ENCODE measurements at places on chromosomes 7 and 10.

GRCh38 chr7:121620206-121620605, 224.1 kb upstream of the FAM3C start:
- H3K27ac ChIP-seq = no peak overlapping the region
- no peak overlapping the region for H3K4me3 ChIP-seq
- H3K36me3 ChIP-seq = no peaks in the 10 kb centered on the region
- no peak for DNase-seq
- H3K4me1 ChIP-seq = peaks cover 3% of the 10 kb centered on the region
- H3K27me3 ChIP-seq = no peaks in the 10 kb centered on the region

DNA sequence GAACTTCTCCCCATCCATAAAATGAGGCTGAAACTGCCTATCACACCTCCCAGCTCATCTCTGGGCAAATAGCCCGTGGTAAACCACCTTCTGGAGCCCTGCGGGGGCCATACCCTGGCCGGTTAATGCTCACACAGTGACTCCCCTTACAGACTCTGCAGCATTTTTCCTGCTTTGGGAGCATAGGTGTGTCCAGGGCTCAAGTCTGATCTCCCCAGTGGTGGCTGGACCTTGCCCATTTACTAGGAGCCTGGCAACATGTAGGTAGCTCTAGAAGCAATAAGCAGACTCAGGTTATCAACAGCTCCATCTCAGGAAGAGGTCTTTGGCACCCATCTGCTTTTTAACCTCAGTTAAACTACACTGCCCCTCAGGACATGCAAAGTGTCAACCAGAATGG, 5.5 kb upstream of the CDHR1 start:
- DNase-seq = no peak
- no peaks in the 10 kb centered on the region for H3K27me3 ChIP-seq
- no peaks in the 10 kb centered on the region for H3K4me1 ChIP-seq
- H3K27ac ChIP-seq = no peak overlapping the region
- H3K4me3 ChIP-seq = no peak overlapping the region

- no peak for DNase-seq
- no peaks in the 10 kb centered on the region for H3K27me3 ChIP-seq
- H3K36me3 ChIP-seq = no peaks in the 10 kb centered on the region
- H3K4me1 ChIP-seq = no peaks in the 10 kb centered on the region
Observed at GRCh38 chr10:71945819-71946474, 18.2 kb upstream of the CHST3 start.

GRCh38 chr7:25028370-25029021, 48.5 kb upstream of the OSBPL3 start:
- no peaks in the 10 kb centered on the region for H3K27me3 ChIP-seq
- H3K36me3 ChIP-seq = no peaks in the 10 kb centered on the region
- DNase-seq = no peak
- no peak overlapping the region for H3K27ac ChIP-seq

GRCh38 chr7:92769394-92769699, 67.0 kb downstream of the CDK6 start:
- H3K36me3 ChIP-seq = no peaks in the 10 kb centered on the region
- H3K27me3 ChIP-seq = no peaks in the 10 kb centered on the region
- no peaks in the 10 kb centered on the region for H3K4me1 ChIP-seq
- no peak overlapping the region for H3K4me3 ChIP-seq
- DNase-seq = no peak

- no peak overlapping the region for H3K4me3 ChIP-seq
- DNase-seq = no peak
- no peaks in the 10 kb centered on the region for H3K36me3 ChIP-seq
- H3K4me1 ChIP-seq = no peaks in the 10 kb centered on the region
- no peaks in the 10 kb centered on the region for H3K27me3 ChIP-seq
Observed at GRCh38 chr10:118944959-118945633, 84.4 kb upstream of the NANOS1 start.

GRCh38 chr7:34341326-34341725, 316.7 kb upstream of the NPSR1 start:
- DNase-seq = no peak
- H3K27me3 ChIP-seq = no peaks in the 10 kb centered on the region
- no peaks in the 10 kb centered on the region for H3K36me3 ChIP-seq
- no peak overlapping the region for H3K4me3 ChIP-seq
- H3K27ac ChIP-seq = no peak overlapping the region
- H3K4me1 ChIP-seq = no peaks in the 10 kb centered on the region

DNA sequence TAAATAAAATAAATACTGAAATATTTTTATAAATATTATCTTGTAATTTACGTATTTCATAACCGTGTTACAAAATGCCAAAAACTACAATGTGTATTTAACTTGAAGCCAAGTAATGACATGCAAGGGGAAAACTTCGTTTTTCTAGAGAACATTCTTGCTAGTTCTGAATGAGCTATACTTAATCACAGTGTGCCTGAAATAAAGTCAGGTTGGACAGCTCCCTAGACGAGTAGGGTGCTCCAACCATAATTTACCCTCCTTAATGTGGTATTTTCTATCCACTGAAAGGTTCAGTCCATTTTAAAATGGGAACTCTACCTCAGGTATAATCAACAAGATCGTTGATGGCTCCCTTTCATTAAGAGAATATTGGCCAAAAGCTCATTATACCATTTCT, 194.5 kb upstream of the AHR start:
- H3K27me3 ChIP-seq = no peaks in the 10 kb centered on the region
- no peaks in the 10 kb centered on the region for H3K36me3 ChIP-seq

- H3K4me3 ChIP-seq = no peak overlapping the region
- no peaks in the 10 kb centered on the region for H3K36me3 ChIP-seq
- H3K4me1 ChIP-seq = no peaks in the 10 kb centered on the region
Observed at GRCh38 chr7:47881256-47881655, 67.0 kb downstream of the PKD1L1 start.

DNA sequence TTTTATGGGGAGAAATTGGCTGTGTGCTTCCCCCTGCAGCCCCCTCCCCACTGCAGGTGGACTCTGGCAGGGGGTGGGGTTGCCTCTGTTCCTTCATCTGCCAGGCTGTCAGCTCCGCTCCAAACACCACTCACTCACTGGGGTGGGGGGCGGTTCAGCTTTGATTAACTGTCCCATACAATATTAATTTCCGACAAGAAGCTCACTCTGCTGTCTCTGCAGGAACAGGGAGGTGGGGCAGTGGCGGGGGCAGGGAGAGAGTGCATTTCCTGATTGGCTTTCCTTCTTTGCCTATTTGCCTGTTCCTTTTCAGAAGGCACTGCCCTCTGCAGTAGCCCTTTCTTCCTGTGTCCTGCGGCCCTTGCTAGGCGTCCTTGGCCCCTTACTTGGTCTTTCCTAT, 500.8 kb downstream of the PLXNA4 start:
- no peaks in the 10 kb centered on the region for H3K27me3 ChIP-seq
- no peaks in the 10 kb centered on the region for H3K36me3 ChIP-seq
- H3K4me1 ChIP-seq = no peaks in the 10 kb centered on the region
- no peak overlapping the region for H3K27ac ChIP-seq
- no peak overlapping the region for H3K4me3 ChIP-seq

- H3K36me3 ChIP-seq = no peaks in the 10 kb centered on the region
- H3K27ac ChIP-seq = no peak overlapping the region
- no peaks in the 10 kb centered on the region for H3K4me1 ChIP-seq
Observed at GRCh38 chr10:19708031-19708430, 108.2 kb upstream of the PLXDC2 start.

DNA sequence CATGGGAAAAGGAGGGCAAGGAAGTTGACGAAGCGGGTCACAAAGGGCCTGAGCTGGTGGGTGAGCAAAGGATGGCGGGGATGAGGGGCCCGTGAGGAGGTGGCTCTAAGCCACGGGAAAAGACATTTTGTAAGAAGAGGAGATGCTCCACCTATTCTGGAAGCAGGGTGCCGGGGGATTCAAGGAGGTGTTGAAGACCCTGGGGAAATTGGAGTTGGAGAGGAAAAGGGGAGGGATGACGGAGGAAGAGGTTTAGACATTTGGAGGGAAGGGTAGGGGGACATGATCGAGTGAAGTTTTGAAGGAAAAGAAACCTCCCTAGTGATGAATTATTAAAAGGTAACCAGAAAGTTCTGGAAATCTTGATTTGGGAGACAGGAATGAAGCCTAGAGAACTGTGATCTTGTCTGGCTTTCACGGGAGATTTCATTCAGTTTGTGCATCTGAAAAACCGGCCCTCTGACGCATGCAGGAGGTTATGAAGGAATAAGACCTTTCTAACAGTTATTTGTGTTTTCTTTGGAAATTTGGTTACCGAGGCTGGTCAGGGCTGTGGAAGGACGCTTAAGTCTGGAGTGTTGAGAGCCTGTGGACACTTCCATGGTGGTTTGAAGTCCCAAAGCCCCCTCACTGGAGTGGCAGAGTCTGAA, 1.4 kb downstream of the SMO start:
- H3K4me3 ChIP-seq = peak overlapping the region; percentile 74
- H3K36me3 ChIP-seq = no peaks in the 10 kb centered on the region
- no peaks in the 10 kb centered on the region for H3K27me3 ChIP-seq
- no peak for DNase-seq
- no peak overlapping the region for H3K27ac ChIP-seq

- DNase-seq = no peak
- H3K27ac ChIP-seq = no peak overlapping the region
- no peak overlapping the region for H3K4me3 ChIP-seq
- H3K27me3 ChIP-seq = no peaks in the 10 kb centered on the region
- no peaks in the 10 kb centered on the region for H3K4me1 ChIP-seq
Observed at GRCh38 chr7:2518737-2519118, 846 bp upstream of the LFNG start.

GRCh38 chr7:77888998-77889397, 90.4 kb downstream of the PHTF2 start:
- H3K27me3 ChIP-seq = no peaks in the 10 kb centered on the region
- peaks cover 4% of the 10 kb centered on the region for H3K4me1 ChIP-seq
- H3K4me3 ChIP-seq = no peak overlapping the region

DNA sequence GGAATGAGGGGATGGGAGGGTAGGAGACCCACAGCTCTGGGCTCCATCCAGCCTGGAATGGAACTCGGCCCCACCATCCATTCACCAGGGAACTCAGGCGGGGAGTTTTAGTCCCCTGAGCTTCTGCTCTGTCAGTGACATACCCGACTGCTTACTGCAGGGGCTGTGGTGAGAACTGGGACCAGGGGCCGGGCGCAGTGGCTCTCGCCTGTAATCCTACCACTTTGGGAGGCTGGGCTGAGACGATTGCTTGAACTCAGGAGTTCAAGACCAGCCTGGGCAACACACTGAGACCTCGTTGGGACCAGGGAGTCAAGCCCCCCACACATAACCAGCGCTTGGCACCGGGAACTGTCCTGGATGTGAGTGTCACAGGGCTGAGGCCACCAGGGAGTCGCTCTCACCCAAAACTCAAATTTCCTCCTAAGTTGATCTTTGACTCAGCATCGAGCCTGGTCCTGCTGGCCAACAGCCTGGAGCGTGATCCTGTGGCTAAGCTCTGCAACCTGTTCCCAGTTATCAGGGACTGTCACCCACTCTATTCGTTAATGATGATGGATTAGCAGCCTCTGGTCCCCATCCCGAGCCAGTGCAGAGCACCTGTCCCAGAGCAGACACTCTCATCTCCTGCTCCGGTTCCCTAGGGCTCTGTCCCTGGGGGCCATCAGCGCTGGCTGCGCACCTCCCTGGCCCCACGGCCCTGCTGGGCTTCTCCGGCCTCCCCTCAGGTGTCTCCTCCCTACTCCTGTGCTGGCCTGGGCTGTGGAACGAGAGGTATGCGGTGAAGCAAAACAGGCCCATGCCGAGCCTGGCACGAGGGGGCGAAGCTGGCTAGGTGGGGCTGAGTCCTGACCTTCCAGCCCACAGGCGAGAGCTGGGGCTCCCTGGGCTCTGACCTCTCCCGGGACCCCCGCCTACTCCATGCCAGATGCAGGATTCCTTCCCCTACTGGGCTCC, 902 bp upstream of the CLDN15 start:
- H3K27me3 ChIP-seq = no peaks in the 10 kb centered on the region
- H3K4me1 ChIP-seq = no peaks in the 10 kb centered on the region
- H3K4me3 ChIP-seq = no peak overlapping the region
- no peak for DNase-seq

GRCh38 chr10:8705415-8705814, 650.9 kb downstream of the GATA3 start:
- no peaks in the 10 kb centered on the region for H3K27me3 ChIP-seq
- no peak overlapping the region for H3K27ac ChIP-seq
- H3K4me1 ChIP-seq = no peaks in the 10 kb centered on the region
- no peak overlapping the region for H3K4me3 ChIP-seq
- no peak for DNase-seq

DNA sequence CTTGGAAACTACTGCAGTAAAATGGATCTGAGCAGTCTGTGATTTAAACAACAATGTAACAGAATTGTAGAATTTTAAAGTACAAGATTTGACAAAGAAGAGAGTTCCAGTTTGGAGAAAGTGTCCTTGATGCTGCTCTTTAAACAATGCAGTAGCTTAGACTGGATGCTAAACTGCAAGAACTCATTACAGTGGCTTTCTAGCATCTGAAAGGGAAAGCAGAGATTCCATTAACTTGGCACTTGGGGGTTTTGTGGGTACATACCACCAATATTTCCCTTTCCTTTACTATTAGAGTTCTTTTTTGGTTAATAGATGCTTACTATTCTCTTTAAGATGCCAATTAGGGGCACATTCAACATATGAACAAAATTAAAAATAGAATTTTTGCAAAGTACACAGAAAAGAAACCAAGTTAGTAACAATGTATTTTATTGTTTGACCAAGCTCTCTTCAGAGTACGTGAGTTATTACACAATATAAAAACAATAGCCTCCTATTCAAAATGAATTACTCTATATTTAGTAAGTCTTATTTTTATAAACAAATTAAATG, 11.9 kb downstream of the PSTK start:
- H3K4me3 ChIP-seq = no peak overlapping the region
- DNase-seq = no peak
- no peaks in the 10 kb centered on the region for H3K27me3 ChIP-seq
- no peak overlapping the region for H3K27ac ChIP-seq

- no peak overlapping the region for H3K4me3 ChIP-seq
- no peaks in the 10 kb centered on the region for H3K36me3 ChIP-seq
- DNase-seq = no peak
- H3K27me3 ChIP-seq = no peaks in the 10 kb centered on the region
- no peak overlapping the region for H3K27ac ChIP-seq
Observed at GRCh38 chr7:144518360-144518759, 114.9 kb upstream of the NOBOX start.

GRCh38 chr10:21421794-21422193, 103.7 kb downstream of the SKIDA1 start:
- H3K4me3 ChIP-seq = no peak overlapping the region
- H3K27me3 ChIP-seq = no peaks in the 10 kb centered on the region
- no peaks in the 10 kb centered on the region for H3K36me3 ChIP-seq
- H3K27ac ChIP-seq = no peak overlapping the region

DNA sequence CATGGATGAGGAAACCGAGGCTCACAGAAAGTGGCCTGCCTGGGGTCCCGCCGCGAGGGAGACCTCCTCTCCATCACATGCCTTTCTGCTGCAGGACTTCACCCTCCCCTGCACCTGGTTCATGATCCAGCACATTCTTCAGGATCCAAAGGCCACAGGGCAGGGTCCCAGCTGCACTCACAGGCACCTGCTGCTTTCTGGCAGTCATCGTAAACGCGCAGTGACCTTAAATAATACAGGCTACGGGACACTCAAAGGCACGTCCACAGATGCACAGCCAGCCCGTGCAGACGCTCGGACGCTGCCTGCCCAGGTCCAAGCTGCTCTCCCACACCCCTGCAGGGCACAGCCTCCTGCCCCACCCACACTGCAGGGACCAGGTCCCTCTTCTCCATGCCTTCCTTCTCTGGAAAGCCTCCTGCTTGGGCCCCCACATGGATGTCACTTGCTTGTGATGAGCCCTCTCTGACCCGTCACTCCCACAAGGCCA, 49.9 kb downstream of the CALML3 start:
- H3K4me3 ChIP-seq = no peak overlapping the region
- H3K36me3 ChIP-seq = no peaks in the 10 kb centered on the region
- H3K27me3 ChIP-seq = no peaks in the 10 kb centered on the region
- no peak overlapping the region for H3K27ac ChIP-seq
